ENCODE measurements at places on chromosomes 1 and 21.

DNA sequence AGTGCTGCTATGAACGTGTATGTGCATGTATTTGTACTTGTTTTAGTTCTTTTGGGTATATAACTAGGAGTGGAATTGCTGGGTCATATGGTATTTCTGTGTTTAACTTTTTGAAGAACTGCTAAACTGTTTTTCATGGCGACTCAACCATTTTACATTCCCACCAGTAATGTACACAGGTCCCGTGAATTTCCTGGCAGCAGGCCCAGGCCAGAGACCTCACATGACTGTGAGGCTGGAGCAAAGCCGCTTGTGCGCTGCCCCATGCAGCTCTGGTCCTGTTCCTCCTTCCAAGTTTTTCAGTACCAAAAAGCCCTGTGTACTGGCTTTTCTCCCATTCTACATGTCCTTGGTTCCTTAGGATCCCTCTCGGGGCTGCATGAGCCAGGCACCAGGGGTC is 29.6 kb downstream of the ACOT11 start:
- DNase-seq = no peak

DNA sequence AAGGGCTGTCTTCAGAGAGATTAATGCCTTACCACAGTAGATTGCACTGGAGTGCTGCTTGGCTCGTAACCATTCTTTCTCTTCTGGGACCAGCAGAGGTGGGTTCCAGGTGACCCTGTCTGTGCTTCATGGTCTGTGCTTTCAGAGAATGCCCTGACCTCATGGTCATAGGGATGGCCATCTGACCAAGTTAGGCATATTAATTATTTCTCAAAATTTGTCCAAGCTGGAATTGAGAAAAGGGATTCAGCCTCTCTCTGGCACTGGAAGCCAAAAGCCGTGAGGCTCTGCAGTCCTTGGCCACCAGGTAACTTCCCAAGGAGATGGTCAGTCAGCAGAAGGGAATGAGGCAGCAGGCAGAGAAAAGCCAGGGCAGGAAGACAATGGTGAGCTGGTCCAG is 37.2 kb upstream of the TSPAN2 start:
- no peak for DNase-seq

DNA sequence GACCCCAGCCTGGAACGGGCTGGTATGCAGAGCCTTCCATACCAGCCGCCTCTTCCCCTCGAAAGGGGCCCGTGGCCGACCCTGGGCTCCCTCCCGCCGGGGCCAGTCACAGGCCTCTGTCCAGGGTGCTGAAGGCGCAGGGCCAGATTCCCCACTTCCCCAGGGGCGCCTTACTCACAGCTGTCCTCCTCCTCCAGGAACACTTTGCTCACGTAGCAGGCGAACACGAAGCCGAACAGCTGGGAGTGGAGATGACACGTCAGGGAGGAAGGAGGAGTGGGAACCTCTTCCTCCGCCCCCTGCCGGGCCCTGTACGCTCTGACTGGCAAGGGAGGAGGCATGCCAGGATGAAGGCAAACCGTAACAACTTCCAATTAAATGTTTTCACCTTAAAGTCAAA is 57.3 kb downstream of the NKAIN1 start:
- peak; percentile 88 for DNase-seq

- no peak for DNase-seq
These were observed 32.4 kb downstream of the ITPKB start for GRCh38 chr1:226706684-226707083.

DNA sequence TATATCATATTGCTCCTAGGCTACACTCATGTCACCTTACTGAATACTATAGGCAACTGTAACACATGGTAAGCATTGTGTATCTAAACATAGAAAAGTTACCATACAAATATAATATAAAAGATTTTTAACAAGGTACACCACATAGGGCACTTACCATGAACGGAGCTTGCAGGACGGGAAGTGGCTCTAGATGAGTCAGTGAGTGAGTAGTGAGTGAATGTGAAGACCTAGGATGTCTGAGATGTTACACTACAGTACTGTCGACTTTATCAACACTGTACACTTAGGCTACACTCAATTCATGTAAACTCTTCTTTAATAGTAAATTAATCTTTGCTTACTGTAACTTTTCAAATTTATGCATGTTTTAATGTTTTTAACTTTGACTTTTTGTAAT is 81.0 kb upstream of the PLD5 start:
- DNase-seq = no peak

Data from HAP-1 (cell line).